ENCODE measurements at places on chromosomes 11 and 22.

DNA sequence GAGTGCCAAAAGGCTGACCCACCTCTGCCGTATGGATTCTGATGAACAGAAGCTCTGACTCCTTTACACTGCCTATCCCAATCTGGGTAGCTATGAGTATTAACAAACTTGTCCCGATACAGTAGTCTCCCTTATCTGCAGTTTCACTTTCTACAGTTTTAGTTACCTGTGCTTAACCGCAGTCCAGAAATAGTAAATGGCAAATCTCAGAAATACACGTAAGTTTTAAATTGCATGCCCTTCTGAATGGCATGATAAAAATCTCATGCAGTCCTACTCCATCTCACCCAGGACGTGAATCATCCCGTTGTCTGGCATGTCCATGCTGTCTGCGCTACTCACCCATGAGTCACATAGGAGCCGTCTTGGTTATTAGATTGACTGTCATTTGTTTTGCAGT is 68.8 kb downstream of the SNX19 start:
- DNase-seq, result no peak

DNA sequence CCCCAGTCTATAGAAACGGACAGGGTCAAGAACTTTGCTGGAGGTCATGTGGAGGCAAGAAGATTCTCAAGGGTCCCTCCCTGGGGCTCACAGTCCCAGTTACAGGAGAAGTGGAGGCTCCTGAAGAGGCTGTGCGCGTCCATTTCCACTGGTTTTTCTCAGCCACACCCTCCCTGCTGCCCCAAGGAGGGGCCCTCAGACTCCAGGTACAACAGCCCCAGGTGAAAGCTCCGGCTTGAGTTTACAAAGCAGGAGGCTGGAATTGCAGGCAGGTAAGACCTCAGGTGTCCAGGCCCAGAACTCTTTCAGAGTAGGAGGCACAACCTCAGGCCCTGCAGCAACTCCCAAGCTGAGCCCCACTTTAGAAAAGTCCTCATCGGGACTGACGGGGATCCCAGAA is 3.1 kb downstream of the SHANK2 start:
- DNase-seq, result no peak

- DNase-seq, result no peak
Measured at GRCh38 chr11:2909133-2909902, 19.9 kb downstream of the PHLDA2 start.

- DNase-seq, result peak; percentile 62
Measured at GRCh38 chr22:44664149-44664548, 37.9 kb upstream of the PRR5 start.

DNA sequence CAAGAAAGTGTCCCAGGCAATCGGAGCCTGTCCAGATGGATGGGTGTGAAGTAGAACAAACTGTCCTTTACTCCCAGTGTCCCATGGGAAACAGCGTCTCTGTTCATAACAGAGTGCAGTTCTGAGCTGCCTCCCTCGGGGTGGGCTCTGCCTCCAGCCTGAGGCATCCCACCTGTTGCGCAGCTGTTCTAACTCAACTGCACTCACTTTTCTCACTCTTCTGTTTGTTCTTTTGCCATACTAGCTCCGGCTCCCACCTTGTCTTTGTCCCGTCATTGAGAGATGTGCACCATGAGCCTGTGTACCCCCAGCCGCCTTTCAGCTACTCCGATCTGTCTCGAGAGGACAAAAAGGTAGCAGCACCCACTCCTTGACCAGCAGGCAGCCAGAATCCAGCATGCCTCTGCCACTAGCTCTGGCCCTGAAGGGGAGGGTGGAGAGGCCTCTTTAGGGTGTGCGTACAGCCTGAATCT is 20.7 kb upstream of the CDC42EP2 start:
- no peak for DNase-seq

GRCh38 chr22:29998627-29999384 is 81.5 kb upstream of the HORMAD2 start:
- no peak for DNase-seq

GRCh38 chr11:102836290-102836875 is 7.0 kb downstream of the MMP3 start:
- DNase-seq, result no peak

- no peak for DNase-seq
Measured at GRCh38 chr11:72519220-72519881, 85.0 kb upstream of the CLPB start.

GRCh38 chr22:41539146-41540005 is 4.9 kb downstream of the POLR3H start:
- no peak for DNase-seq

DNA sequence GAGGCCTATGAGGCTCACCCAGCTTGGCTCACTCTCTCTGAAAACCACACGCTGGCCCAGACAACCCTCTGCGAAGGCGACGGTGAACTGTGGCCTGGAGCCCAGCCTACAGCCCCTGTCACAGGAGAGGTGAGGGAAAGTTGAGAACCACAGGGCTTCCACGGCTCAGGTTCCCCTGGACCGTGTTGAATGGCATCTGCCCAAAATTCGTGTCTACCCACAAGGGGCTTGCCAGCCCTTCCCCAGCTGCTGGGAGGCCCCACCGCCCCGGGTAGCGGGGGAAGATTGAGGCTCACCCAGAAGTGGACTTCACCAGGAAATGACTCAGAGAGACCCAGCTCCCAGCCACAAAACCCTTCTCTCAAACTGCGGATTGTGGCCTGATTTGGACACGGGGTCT is 197.1 kb downstream of the CTTN start:
- DNase-seq, result no peak

DNA sequence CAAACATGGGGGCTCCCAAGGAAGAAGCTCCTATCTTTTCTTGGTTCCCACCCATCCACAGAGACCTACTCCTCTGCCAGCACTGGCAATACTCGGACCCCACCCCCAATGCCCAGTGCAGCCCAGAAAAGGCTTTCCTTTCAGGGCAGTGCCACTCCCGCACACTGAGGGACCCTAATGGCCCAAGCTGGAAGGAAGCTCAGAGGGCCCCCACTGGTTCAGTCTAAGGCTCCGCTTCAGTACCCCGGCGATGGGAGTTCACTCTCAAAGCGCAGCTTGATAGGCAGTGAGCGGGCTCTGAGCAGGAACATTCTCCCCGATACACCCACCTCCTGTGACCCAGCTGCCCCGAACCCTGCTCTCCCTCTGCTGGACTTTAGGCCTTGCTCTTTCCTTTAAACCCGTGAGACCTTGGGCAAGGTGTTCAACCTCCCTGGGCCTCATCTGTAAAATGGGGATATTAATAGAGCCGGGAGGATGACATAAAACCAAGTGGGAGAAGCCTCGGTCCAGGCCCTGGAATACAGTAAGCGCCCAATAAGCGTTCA is 48.4 kb downstream of the CHRDL2 start:
- DNase-seq, result no peak

DNA sequence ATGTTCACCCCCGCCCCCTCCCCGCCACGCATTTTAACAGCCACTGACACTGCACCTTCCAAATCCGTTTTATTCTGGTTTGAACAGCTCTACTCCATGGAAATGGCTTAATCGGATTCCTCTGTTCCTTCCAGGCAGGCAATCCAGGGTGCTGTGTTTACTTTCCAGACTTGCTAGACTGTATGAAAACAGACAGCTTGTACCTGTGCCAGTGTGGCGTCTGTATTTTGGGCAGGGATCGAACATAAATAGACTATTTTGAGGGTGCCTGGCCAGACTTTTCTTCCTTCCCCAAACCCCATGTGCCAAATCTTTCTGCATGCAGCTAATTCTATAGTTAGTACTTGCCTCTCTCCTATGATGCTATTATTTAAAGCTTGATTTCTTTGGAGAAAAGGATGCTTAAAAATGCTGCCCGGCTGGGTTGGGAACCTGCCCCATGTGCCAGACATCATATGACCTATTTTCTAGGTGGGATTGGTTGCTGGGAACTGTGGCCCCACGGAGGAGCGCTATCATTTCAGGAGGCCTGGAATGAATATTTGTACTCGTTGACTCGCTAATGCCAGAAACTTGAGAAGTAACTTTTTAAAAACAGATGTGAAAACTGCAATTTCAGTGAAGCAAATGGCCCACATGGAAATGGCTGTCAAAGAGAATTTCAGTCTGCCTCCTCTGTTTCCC is 814.8 kb downstream of the BRD1 start:
- no peak for DNase-seq

DNA sequence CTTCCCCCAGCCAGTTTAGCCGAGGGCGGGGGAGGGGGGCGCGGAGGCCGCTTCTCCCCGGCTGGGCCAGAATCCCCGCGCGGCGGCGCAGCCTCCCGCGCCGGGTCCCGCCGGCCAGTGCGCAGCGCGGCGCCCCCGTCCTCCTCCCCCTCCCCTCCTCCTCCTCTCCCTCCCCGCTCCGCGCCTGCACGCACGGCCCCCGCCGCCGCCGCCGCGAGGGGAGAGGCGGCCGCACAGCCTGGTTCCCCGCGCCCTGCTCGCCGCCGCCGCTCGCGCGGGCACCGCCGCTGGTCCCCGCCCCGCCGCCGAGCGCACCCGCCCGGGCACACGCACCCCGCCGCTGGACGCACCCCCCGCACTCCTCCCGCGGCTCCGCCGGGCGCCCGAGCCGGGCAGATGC is at the start of gene FLRT1:
TSS of gene FLRT1 (plus strand) at position 356 of the 400 bp plus-strand sequence. CDS start 80,337 bp downstream, outside the sequence.
- no peak for DNase-seq

DNA sequence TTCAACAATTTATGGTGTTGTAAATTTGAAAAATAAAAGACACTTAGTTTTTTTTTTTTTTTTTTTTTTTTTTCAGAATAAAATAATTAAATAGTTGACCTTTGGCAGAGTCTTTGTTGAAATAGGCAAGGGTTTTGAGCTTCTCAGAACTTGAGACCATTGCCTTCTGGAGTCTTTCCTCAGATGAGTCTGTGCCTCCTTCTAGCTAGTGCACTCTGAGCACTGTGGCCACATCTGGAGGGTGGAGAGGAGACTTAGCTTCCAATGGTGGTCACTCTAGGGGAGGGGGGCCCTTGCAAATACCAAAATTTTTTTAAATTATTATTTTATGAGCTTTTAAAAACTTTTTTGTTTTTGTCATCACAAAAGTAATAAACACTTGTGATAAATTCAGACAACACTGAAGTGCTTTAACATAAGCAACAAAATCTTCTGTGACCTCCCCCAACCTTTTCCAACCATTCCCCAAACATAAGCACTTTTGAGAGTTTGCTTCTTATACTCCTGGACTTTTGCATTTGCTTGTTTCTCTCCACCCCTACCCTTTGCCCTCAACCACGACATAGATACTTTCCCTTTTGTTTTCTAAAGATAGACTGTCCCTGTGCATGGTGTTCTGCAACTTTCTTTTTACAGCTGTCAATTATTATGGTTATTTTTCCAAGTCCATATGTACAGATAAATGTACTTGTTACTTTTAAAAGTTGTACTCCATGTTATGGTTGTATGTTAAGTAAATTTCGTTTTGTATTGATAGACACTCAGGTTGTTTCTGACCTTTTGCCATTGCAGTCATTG is 41.1 kb downstream of the BMAL1 start:
- DNase-seq, result no peak

DNA sequence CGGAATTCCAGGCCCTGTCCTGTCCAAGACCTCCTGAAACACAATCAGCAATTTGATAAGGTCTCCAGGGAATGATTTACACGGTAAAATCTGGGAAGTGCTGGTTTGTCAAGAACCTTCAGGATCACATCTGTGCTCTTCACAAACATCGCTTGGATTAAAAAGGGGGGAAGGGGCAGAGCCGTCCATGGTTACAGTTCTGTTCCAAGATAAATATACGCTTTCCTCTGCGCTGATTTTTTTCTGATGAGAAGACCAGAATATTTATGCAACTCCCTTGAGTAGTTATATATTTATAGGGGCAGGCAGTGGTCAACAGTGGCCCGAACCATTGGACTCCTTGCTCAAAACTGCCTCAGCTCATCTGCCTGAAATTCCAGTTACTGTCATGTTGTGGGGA is 9.2 kb upstream of the APOL5 start:
- no peak for DNase-seq

DNA sequence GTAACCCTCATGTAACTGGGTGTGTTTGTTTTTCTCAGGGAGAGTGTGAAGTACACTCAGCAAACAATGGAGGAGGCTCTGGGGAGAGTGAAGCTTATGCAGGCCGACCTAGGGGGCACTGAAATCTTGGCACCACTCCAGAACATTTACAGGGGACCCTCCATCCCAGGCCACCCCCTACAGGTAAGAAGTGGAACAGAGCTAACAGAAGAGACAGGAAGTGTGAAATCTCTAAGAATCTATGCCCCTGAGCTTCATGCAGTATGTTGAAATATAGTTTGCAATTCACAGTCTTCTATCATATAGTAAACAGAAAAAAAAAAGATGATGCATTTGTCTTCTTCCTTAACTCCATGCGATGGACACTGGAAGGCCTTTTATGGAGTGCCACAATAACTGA is 8.4 kb downstream of the VWA5A start:
- DNase-seq, result no peak

DNA sequence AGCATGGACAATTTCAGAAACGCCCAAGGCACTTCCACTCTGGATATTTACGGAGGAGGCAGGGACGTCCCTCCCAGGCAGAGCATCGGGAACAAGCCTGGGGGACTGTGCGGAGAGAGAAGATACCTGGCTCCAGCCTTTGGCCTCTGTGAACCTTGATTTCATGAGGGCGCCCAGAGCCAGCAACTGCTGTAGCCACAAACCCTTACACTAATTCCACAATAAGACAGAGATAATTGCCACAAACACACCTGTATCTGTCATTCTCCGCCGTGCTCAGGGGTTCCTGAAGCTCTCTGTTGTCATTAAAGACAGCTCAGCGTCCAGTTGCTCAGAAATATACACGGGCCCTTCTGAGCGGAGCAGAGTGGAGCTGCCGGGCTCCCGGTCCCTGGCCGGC is 1292.1 kb downstream of the TBC1D22A start:
- DNase-seq, result no peak

- DNase-seq, result no peak
Measured at GRCh38 chr11:33059331-33060007, 20.1 kb downstream of the TCP11L1 start.

GRCh38 chr22:45473626-45474237 is 29.0 kb upstream of the FBLN1 start:
- DNase-seq, result no peak

GRCh38 chr11:34158661-34159060 is 53.2 kb downstream of the NAT10 start:
- DNase-seq, result no peak

DNA sequence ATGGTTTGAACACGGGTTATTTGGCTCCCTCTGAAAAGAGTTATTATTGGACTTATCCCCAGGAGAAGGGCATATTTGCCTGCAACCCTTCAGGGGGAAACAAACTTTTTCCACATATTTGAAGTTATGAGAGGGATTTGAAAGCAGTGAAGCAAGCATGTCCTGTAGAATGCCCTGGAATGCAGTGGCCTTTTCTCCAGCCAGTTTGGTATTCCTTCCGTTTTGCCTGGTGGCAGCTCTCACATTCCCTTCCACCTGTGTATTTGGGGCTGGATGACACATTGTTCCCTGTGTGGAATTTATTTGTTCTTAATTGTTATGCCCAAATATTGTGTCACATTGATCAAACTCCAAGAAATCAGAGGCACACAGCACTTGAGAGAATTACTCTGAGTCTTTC is 59.0 kb downstream of the OSBP2 start:
- DNase-seq, result no peak

DNA sequence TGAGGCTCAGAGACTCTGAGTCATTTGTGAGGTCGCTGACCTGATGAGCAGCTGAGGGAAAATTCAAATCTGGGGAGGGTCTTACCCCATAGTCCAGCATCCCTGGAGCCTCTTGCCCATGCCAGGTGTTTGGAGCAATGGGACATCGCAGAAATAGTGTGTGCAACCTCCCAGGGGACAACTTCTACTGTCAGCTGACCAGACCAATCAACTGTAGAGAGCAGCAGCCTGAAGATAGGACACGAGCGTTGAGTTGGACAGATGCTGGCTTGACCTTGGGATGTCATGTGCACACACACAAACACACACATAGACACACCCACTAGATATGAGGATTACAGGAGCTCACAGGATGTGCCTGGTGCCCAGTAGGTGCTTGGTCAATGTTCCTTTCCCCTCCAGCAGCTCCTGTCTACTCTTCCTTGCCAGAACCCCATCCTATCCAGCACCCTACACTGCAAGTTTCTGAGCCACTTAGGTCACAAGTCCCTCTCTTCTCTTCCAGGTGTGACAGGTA is 59.1 kb upstream of the MPEG1 start:
- DNase-seq, result no peak

Measured in activated T-cell treated with anti-CD3 and anti-CD28 coated beads, Interleukin-2, amount 50 U/mL, for 72 hours (primary cell).